GM12878 (cell line): ENCODE measurements at places on chromosomes 4 and X. TPM values are rescaled to one million over a fixed set of nuclear protein-coding genes. Genes with fewer than 3 reads are reported as not detected.

DNA sequence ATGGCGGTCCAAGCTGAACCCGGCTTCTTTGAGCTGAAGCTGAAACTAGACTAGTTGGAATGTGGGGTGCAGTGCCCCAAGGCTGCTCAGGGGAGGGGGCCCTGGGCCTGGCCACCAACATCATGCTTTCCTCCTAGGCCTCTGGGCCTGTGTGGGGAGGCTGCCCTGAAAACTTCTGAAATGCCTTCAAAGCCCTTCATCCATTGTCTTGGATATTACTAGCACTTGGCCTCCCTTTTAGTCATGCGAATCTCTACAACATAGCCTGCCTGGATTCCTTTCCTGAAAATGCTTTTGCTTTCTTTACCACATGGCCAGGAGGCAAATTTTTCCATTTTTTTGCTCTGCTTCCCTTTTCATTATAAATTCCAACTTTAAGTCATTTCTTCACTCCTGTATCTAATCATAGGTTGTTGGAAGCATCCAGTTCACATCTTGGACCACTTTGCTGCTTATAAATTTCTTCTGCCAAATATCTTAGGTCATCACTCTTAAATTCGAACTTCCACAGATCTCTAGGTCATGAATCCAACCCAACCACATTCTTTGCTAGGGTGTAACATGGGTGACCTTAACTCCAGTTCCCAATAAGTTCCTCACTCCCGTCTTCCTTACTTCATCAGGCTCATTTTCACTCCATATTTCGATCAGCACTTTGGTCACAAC, 103.4 kb downstream of the DDIT4L start:
- no peak for DNase-seq

DNA sequence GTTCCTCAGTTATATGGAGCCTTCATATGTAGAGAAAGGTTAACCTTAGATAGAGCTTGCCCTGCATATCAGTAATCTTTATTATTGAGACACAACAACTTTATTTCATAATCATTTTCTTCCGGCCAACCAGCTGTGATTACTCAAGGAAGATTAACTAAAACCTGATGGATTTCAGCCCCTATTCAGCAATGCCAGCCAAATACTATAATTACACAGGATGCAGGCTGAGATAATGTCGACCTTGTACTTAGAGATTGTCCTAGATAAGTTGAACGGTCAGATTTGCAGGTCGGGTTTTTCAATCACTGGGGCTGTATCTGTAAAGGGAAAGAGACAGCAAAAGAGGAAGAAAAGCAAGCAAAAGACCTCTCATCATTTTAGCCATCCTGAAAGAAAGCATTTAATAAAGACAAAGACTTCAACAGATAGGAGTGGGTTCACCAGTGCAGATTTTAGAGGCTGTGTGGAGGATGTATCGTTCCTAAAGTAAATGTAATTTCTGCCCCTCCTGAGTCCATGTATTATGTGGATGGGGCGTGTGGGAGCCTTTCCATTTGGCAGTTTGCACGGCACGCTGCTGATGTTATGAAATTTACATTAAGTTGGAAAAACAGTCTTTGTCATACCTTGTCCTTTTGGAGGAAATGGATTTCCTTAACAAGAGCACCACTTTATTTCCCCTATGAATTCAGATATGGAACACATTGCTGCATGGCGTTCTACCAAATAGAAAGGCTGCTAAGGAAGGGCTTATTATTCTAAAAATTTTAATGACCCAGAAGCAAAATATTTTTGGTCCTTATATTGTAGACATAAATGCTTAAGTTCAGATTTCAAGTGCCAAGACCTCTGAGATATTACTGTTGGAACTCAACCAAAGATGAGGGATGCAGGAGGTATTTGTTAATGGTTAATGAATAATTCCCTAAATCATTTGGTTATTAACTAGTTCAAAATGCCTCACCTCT, 496.7 kb downstream of the SPRY1 start:
- DNase-seq = no peak

DNA sequence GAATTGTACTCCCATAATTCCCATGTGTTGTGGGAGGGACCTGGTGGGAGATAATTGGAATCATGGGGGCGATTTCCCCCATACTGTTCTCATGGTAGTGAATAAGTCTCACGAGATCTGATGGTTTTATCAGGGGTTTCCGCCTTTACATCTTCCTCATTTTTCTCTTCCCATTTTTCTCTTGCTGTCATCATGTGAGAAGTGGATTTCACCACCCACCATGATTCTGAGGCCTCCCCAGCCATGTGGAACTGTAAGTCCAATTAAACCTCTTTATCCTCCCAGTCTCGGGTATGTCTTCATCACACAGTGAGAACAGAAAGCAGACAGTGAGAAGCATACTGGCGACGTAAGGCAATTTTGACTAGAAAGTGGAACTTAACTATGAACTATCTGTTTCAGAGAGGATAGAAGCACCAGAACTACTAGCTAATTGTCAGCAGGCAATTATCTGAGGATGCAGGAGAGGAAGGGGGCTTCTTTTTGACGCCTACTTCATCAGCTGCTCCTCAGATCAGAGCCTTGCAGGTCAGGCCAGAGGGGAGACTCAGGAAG, 8.5 kb upstream of the GPR50 start:
- no peak for DNase-seq

- no peak for DNase-seq
These were observed 190.6 kb downstream of the LDB2 start for GRCh38 chr4:16707874-16708273.

DNA sequence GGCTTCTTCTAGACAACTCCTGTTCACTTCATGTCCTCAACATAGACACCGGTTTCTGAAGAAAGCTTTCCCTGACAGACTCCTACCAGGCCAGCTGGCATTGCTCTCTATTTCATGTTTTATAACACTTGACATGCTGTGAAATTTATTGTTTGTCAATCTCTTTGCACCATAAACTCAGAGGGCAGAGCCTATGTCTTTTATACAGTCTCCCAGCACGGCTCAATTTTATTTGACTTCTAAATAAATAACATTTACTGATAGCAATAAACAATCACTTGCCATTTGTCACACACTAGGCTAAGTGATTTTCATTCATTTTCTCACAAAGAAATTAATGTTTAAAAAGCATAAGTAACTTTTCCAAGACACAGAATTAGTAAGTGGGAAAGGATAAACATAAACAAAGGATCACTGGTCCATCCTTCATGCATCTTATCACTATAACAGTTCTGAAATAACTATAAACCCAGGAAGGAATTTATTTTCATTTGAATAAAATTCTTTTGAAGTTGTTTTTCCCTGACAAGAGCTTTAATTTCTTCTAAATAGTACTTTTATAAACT, 577.6 kb downstream of the TECRL start:
- DNase-seq = no peak

GRCh38 chr4:108906006-108906405, 143.2 kb upstream of the ETNPPL start:
- DNase-seq = no peak

DNA sequence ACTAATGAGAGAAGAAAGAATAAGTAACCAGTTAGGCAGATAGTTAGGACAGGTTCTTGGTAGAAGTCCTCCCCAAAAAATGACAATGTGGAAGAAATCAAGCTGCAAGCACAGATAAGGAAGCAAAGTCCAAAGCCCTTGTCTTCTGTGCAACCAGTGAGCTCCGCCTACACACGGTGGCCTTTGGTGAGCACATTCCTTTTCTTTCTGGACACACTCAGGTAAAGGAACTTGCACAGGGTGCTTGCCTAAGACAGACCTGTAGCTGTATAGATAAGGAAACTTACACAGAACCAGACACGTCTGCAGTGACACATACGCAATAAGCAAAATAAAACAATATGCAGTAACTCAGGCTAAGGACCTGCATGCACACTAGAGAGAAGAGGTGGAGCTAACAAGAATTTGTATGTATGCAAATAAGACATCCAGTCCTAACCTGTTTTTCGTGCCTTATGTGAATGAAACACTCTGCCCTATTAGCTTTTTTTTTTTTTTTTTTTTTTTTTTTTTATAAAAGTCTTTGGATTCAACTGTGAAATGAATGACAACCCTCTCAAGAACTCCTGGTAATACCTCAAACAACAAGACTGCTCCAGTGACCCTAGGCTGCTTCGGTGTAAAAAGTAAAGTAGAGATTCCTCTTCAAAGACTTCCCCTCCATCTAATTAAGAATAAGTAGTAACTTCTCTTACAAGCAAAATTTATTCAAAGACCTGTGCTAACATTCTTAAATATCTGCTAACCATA, 48.8 kb downstream of the UGT2B10 start:
- no peak for DNase-seq

DNA sequence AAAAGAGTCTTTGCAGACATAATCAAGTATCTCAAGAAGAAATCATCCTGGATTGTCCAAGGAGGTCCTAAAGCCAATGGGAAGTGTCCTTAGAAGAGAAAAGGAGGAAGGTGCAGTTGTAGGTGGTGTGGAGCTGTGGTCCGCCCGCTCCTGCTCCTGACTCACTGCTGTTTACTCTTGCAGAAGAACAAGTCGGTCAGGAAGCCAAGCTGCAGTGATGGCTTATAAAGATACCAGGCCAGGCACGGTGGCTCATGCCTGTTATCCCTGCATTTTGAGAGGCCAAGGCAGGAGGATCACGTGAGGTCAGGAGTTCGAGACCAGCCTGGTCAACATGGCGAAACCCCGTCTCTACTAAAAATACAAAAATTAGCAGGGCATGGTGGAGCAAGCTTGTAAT, 66.4 kb upstream of the ATP6AP2 start:
- no peak for DNase-seq

GRCh38 chr4:80141543-80141942, 55.8 kb upstream of the PRDM8 start:
- DNase-seq = no peak

DNA sequence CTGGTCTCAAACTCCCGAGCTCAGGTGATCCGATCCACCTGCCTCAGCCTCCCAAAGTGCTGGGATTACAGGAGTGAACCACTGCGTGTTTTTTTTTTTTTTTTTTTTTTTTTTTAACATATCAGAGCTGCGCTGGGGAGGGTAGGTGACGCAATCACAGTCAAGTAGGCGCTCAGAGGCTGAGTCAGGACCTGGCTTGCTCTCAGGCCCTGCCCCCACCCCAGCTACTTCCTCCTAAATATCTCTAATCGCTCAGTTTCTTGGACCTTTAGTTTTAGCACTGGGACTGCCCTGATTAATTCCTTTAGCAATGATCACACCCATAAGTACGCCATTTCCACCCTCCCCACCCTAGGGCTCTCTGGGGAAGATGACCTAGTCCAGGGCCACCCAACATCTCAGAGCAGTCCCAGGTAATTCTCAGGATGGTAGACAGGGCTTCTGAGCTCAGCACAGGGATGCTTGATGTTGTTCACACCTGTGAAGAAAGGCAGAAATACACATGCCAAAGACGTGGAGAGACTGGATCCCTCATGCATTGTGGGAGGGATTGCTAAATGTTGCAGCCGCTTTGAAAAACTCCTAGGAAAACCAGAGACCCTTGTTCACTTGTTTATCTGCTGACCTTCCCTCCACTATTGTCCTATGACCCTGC, 50.2 kb downstream of the DDX3X start:
- DNase-seq = no peak

DNA sequence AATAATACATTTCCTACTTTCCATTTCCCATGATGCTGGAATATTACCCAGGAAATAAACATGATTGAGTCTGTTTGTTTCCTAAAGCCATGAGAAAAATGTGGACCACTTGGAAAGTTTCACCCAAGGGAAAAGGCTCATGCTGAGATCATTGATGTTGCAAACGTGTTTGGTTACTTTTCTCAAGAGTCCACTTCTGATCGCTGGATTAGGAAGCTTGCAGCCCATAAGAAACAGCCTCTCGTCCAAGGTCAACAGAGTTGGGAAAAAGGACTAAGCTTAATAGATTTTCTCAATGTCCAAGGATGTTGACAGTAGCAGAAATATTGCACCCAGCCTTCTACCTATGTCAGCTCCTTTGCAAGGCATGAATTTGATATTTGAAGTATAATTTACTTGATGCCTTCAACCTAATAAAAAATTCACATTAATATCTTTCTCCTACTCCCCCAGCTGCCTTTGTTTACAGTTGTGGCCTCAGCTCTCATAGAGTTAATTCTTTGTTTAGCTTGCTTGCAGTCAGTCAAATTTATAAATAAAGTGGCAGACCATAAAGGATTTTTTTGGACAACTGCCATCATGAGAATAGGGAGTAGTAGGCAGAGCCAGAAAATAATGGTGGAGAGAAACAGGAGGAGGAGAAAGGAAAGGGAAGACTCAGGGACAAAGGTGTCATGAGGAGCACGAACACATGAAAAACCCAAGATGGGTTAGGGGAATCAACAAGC, 65.6 kb upstream of the BLTP1 start:
- DNase-seq = no peak

- no peak for DNase-seq
These were observed 6.3 kb downstream of the FNIP2 start for GRCh38 chr4:158775091-158775651.

DNA sequence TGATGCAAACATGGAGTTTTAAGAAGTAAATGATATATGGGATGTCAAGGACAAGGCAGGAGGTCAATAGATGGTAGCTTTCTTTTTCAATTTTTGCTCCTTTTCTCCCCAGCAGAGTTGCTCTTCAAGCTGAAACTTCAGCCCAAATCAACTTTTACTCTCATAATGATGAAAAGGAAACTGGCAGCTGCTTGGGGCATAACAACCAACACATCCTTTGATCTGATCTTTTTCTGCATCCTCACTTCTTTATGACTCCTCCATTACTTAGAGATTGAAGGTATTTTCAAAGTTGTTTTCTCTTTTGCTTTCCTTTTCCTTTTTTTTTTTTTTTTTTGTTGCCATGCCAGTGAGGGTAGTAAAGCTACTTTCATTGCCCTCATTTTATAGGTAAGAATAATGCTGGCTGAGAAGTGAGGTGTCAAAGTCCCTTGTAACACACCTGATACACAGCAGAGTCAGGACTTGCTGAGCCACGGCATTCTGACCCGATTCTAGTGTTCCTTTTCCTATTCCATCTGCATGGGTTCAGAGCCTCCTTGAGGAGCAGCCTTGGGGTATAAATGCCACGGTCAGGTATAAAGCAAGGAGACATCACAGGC, 26.9 kb downstream of the SLC2A9 start:
- DNase-seq = no peak

DNA sequence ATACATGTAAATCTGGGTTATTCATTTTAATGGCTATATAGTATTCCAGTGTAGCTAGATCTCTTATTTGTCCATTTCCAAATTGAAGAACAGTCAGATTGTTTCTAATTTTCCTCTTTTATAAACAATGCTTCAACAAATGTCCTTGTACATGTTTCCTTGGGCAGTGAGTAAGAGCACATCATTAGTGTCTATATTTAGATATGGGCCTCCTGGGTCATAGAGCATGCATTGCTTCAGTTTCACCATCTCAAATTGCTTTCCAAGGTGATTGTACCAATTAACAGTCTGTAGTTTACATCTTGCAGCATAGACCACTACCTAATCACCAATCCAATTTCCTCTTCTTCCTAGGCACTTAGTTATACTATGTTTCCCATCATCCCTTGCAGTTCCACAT, 13.4 kb downstream of the PHKA2 start:
- no peak for DNase-seq

GRCh38 chrX:86329174-86329573, 180.9 kb downstream of the DACH2 start:
- DNase-seq = no peak

PRR32 gene
- polyA plus RNA-seq = not detected in 2 replicates

XKRX gene
- not detected in 2 replicates for polyA plus RNA-seq

NHS gene
- polyA plus RNA-seq = not detected in 2 replicates

GPRIN3 gene
- polyA plus RNA-seq = 0.01 TPM in 2 replicates

TKTL1 gene
- not detected in 2 replicates for polyA plus RNA-seq

KIAA1210 gene
- not detected in 2 replicates for polyA plus RNA-seq

VEGFC gene
- polyA plus RNA-seq = not detected in 2 replicates

CLDN2 gene
- polyA plus RNA-seq = not detected in 2 replicates

ADAMTS3 gene
- polyA plus RNA-seq = not detected in 2 replicates

DUX4 gene
- not detected in 2 replicates for polyA plus RNA-seq

CXorf65 gene
- 1.1 and 2.4 TPM in 2 replicates for polyA plus RNA-seq

DGKK gene
- not detected in 2 replicates for polyA plus RNA-seq

SOWAHD gene
- polyA plus RNA-seq = 2.9 TPM in 2 replicates

NDP gene
- not detected in 2 replicates for polyA plus RNA-seq

SPANXC gene
- not detected in 2 replicates for polyA plus RNA-seq

WDR19 gene
- polyA plus RNA-seq = 6.9 and 7.9 TPM in 2 replicates
